ENCODE measurements at places on chromosomes 7 and 10.

DNA sequence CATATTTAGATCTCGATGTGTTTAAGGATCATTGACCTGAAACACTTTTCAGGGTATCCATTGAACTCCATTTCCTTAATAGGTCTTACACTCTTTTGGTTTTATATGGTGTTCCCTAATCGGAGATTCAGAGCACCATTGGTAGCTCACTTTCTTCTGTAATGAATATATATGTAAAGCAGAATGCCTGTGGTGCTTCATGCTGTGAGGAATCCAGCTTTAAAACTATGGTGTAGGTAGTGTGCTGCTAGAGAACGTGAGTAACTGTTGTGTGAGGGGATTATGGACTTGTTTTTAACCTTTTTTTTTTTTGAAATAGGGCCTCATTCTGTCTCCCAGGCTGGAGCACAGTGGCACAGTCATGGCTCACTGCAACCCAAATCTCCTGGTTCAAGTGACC lies 376.9 kb upstream of the LRGUK start:
- DNase-seq = no peak

GRCh38 chr10:21501091-21501490 lies 24.4 kb downstream of the SKIDA1 start:
- DNase-seq = no peak

DNA sequence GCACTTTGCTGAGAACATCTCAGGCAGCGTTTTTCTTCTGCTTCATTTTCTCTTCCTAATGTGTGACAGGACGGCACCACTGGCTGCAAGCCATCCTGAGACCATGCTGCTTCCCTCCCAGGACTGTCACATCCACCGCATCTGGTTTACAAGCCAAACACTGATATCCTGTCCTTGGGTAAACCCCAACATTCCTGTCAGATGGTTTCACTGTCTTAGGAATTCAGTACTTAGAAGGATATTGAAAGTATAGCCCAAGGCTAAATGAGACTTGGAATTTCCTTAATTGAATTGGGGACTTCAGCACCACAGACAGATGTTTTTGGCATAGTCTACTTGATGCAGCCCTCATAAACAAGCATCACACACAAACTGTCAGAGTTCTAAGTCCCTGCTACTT lies 74.2 kb upstream of the PLXNA4 start:
- no peak for DNase-seq

DNA sequence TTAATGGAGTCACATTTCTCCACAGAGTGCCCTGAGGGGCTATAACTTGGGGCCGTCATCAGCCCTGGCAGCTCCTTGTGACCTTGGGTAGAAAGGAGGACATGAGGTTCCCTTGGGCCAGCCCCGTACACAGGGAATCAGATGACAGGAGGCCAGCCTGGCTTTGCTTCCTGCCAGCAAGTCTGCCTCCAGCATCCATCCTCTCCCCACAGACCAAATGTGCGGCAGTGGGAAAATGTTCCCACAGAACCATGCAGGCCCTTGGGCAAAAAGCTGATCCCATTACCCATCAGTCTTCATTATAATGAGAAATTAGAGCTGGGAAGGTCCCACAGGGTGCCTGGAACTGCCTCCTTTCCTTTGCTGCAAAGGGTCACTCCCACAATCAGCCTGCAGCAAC lies 908.3 kb downstream of the GRID1 start:
- DNase-seq = no peak

- no peak for DNase-seq
These were observed 215.9 kb downstream of the FRMD4A start for GRCh38 chr10:14114791-14115190.

DNA sequence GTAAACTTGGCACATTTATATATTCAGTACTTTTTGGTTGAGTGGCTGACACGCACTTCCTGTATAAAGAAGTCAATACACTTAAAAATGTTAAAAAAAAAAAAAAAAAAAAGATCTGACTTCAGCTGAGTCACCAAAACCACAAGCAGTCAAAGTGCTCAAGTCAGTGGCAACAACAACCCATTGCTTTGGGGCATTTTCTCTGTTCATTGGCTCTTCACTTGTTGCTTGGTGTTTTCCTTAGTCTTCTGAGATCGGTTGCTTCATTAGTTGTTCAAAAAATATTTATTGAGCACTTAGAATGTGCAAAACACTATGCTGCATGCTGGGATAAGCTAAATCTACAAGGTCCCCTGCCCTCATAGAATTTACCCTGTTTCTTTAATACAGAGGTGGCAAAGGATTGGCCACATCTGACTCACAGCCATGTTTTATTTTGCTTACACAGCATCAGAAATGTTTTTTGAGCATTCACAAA lies 63.7 kb downstream of the ZNRF2 start:
- no peak for DNase-seq

- DNase-seq = no peak
These were observed 112.9 kb upstream of the LYZL2 start for GRCh38 chr10:30742471-30742870.

DNA sequence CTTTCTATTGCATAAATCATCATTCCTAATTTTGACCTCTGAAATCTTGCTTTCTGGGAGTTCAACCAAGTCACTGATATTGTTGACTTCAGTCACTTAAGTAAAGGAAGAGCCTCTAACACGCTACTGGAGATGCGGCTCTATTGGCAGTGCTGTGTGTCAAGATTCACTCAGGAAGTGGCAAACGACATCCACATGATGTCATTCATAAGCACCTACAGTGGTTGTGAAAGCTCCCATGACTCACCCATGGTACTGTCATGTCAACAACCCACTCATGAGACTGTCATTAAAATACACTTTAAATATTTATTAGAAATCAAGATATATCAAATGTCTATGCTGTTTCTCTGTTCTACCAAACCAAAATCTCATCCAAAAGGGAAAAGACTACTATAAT lies 52.5 kb upstream of the LHFPL3 start:
- no peak for DNase-seq

DNA sequence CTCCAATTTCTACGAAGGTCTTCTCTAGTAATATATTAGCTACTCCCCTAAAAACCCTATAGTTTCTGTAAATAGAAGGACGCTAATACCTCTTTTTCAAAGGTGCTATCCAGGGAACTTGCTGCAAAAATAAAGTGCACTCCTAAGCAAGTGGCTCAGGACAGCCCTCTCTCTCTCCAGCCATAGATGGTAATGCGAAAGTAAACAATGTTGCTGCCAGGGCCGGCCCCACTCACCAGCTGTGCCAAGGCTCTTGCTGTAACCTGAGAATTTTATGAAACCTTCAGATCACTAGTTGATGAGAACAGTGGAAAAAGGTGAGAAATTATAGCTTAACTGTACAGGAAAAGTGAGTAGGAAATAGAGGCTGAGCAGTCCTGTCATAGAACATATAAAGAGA lies 10.9 kb upstream of the TAS2R39 start:
- DNase-seq = no peak

- no peak for DNase-seq
These were observed 131.3 kb downstream of the PLPP4 start for GRCh38 chr10:120588311-120588710.

GRCh38 chr10:71868192-71868697 lies 17.2 kb upstream of the PSAP start:
- DNase-seq = no peak

GRCh38 chr7:112020800-112021199 lies 185.4 kb downstream of the DOCK4 start:
- no peak for DNase-seq

GRCh38 chr10:78588194-78588811 lies 480.5 kb upstream of the ZMIZ1 start:
- no peak for DNase-seq
